T-helper 9 cell (primary cell): ENCODE measurements at places on chromosomes 6 and 20.

DNA sequence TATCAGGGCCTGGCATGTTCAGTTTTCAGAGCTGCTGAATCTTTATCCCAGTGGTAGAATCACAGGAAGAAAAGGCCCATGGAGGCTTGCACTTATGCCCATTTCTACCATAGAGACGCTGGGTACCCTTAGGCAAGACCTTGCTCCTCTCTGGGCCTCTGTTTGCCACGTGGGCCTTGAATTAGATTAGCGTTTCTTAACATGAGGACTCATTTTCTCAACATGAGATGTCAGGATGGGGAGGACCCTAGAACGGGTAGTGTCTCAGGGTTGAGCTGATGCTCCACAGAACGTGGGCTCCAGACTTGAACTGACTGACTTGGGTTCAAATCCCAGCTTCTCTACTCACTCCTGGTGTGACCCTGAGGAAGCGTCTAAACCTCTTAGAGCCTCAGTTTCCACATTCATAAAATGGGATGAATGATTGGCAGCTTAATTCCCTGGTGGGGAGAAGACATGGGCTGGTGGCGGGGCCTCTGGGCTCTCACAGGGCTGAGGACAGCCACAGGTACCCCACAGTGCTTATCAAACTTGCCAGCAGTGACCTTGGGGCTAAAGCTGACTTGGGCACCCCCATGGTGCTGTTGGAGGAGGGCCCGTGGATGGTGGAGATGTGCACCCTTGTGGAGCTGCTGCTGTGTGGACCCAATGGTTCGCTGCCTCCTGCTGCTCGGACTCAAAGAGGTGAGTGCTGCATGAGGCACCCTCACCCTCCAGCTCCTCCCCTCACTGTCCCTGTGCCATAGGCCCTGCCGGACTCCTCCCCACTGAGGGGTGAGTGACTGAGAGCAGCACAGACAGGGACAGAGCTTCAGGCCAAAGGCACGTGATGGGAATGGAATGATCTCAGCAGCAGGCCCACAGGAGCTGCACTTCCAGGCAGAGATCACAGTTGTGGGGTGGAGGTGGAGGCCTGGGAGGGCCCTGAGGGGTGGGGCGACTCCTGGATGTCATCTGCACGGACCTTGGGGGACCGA lies 28.2 kb downstream of the SUN5 start:
- no peak for DNase-seq

GRCh38 chr20:21967481-21967880 lies 262.0 kb downstream of the PAX1 start:
- no peak for DNase-seq

GRCh38 chr6:167791780-167792478 lies 34.8 kb upstream of the AFDN start:
- no peak for DNase-seq

DNA sequence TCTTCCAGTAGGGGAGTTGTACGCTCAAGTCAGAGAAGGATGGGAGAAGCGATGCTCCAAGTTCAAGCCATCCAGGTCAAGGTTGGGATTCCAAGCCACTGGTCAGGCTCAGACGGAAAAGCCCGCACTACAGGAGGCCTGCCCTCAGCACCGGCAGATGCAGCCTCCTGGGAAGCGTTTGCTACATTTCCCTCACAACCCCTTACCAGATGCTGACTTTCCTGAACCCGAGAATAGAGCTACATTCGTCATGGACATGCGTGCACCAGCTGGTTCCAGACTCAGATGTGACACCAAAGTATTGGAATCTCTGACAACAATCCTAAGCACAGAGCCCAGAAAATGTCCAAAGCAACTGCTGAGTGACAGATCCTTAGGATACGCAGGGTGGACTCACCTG lies 174.8 kb downstream of the SASH1 start:
- DNase-seq: no peak

DNA sequence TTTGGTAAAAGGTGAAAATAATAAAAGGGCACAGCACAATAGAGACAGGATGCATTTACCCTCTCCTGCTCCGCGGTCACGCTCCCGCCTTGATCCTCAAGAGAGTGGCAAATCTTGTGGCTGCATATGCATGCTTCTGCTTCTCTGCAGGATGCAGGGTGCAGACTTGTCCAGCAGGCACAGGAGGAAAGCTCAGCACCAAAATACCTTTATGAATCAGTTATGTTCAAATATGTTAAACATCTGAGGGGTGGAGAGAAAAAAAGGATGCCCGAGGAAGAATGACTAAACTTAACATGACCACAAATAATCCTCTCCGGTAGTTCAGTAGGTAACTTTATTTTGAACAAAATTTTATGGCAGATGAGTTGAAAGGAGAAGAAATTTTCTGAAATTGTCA lies 366.1 kb upstream of the SOX4 start:
- no peak for DNase-seq

- no peak for DNase-seq
Measured at GRCh38 chr6:31906122-31906521, 4.2 kb upstream of the ZBTB12 start.

- DNase-seq: no peak
Measured at GRCh38 chr6:7933794-7934193, 23.2 kb upstream of the TXNDC5 start.

DNA sequence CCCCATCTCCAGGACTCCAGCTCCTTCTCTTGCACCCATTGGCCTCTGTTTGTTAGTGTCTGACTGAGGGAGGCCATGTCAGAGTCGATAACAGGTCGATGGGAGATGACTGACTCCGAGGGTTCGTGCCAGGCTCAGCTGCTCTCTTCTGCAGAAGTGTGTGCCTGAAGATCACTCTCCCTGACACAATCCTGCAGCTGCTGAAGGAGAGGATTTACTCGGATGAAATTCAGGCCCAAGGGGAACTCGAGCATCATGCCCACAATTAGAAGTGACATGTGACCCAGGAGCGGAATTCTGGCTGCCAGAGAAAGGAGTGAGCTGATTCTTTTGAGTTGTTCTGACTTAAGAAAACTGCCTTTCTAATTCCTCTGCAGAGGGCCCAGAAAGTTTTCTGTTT lies 318.2 kb downstream of the MAFB start:
- no peak for DNase-seq

GRCh38 chr20:24742436-24742835 lies 206.6 kb upstream of the CST7 start:
- no peak for DNase-seq

DNA sequence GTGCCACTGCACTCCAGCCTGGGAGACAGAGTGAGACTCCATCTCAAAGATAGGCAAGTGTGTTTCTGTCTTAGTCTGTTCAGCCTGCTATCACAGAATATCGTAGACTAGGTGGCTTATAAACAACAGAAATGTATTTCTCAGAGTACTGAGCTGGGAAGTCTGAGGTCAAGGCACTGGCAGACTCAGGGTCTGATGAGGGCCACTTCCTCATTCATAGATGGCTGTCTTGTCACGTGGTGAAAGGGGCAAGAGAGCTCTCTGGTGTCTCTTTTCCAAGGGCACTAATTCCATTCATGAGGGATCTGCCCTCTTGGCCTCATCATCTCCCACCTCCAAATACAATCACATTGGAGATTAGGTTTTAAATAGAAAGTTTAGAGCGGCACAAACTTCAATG lies 95.6 kb upstream of the PHACTR3 start:
- DNase-seq: no peak

DNA sequence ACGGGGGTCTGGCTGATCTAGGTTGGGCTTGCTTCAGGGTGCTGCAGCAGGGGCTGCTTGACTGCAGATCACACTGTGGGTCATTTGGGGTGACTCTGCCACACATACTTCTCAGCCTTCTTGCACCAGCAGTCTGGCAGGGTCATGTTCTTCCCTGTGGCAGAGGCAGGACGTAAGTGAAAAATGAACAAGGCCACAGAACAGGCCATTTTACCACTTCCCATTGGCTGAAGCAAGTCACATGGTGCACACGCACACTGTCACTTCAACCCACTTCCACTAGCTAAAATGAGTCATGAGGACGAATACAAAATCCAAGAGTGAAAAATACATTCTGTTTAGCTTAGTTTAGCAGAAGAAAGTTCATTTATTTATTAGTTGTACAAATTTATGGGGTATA lies 168.6 kb upstream of the GGTLC1 start:
- no peak for DNase-seq

GRCh38 chr6:44068607-44069296 lies 58.5 kb downstream of the MRPL14 start:
- no peak for DNase-seq

GRCh38 chr6:5728351-5729079 lies 278.2 kb downstream of the NRN1 start:
- no peak for DNase-seq

DNA sequence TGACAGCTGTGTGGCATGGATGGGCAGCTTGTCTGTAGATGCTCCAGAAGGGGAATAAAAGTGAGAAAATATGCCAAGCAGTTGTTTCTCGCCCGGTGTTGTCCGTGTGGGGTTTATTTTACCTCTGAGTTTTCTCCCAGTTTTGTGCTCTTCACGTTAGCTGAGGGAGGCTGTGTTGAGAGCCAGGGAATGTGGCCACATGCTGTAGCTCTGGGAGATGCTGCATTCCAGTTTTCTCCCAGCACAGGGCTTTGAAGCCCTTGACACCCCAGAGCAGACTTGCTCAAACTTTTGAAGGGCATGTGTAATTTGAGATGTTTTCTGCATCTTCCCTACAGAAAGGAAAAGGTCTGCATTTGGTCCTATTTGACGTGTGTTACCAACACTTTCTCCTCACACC lies 67.7 kb downstream of the RREB1 start:
- no peak for DNase-seq

GRCh38 chr20:14470977-14471661 lies 133.7 kb upstream of the FLRT3 start:
- no peak for DNase-seq

GRCh38 chr6:56730663-56731529 lies 88.2 kb upstream of the DST start:
- DNase-seq: no peak

DNA sequence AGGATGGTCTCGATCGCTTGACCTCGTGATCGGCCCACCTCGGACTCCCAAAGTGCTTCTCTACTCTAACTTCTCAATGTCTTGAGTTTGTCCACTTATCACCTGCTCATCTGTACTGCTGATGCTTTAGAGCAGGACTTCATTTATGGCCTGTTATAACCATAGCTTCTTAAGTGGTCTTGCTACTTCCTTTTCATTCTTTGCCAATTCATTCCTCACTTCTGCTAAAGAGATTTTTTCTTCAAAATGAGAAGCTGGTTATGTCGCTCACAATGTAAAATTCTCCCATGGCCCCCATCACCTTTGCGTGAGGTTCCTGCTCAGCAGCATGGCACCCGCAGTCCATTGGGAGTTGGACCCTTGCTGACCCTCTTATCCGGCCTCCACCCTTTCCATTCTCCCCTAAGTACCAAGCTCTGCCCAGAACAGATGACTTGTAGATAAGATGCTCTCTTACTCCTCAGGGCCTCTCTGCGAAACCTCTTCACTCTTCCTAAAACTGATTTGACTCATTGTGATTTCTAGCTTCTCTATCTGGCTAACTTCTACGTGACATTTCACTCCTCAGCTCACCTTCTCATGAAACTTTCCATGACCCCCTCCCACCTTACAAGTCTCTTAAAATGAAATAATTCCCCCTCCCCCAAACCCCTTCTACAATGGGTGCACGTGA lies 13.9 kb upstream of the CD164 start:
- no peak for DNase-seq

DNA sequence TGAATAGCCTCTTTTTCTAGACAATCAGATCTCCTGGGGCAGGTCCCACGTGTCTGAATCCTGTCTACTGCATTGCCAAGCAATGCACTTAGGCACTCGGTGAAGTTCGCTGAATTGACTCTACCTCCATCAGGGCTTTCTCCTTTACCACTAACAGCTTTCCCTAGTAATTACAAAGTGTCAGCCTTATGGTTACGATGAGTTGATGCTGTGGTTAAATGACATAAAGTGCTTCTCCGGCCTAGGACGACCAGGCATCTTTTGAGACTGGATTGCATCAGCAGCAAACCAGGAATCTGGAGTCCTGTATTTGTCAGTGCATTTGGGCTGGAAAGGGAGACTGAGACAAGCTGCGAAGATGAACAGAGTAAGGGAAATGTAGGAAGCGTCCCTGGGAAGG lies 21.5 kb downstream of the NOX3 start:
- no peak for DNase-seq

GRCh38 chr6:50305660-50306059 lies 255.9 kb upstream of the DEFB112 start:
- no peak for DNase-seq

DNA sequence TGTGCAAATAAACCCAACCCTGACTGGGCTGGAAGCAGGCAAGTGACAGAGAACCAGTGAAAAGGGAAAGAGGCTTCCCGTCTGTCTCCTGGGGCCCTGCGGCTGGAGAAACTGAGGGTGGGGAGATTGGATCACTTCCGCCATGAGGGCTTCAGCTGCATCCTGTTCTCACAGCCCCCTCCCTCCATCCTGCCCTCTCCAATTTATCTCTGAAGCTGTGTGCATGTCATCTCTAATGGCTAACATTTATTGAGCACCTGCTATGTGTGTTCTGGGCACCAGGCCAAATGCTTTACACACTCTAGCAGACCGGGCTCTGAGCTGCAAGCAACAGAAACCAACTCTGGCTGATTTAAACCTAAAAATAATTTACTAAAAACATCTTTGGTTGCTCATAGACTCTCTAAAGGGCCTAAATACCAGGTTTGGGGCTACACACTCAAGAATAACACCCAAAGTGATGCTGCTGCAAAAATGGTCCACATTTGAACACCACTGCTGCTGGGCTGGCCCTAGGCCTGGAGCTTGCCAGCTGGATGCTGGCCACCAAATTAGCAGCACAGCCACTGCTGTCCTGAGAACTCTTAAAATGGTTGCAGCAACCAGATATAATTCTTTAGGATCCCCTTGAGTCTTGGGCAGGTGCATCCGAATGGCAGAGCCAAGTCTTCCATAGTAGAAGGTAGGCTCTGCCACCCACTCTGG lies 123.6 kb upstream of the LRFN2 start:
- DNase-seq: no peak
